ENCODE measurements at places on chromosomes 7 and 10.

- DNase-seq = no peak
These were observed 175.1 kb downstream of the TNS3 start for GRCh38 chr7:47406801-47407129.

DNA sequence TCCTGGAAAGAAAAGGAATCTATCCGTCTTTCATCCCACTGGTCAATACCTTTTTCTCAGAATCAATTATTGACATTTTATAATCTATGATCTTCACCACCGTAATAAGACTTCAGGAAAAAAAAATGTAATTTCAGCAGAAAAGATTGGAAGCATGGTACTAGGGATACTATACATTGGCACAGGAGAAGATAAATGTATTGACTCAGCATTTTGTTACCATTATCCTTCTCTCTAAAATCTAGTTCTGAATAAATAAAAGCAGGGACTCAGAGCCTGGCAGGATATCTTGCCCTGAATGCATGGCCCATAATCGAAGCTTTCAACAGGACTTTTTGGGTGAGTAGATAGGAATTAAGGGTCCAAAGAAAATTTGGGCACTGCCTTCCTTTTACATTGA is 120.7 kb downstream of the LRRTM3 start:
- no peak for DNase-seq

DNA sequence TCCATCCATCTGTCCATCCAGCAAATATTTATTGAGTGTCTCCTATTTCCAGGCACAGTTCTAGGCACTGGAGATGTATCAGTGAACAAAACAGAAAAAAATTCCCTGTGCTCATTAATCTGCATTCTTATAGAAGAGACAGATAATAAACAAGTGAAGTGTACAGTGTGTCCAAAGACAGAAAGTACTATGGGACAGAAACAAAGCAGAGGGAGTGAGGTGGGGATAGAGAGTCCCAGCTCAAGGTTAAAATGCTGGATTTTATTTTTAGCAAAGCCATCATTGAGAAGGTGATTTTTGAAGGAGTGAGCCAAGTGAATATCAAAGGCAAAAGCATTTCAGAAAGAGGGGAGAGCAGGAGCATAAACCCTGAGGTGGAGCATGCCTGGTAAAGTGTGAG is 21.8 kb upstream of the EXOC6 start:
- DNase-seq = no peak

DNA sequence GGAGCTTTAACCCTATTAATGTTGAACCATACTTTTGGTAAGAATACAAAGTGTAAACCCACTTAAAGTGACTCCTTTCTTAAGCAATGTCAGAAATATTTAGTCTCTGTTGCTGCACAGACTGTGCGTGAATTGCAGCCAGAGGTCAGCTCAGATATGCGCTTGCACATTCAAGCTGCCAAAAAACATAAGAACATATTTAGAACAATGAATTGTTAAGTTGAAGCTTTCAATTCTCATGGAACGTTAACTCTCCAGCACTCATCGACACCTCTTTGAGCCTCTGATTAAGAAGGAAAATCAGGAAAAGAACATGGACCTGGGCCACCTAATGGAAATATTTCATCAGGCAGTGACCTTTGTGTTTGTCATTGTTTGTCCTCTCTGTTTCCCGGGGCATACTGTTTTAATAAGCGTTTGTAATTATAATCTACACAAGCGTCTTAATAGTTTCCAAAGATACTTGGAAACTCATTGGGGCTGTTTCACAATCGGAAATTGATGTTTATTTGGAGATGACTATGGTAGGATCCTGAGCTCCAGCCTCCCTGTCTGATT is 193.0 kb upstream of the CELF2 start:
- DNase-seq = peak; percentile 65

- no peak for DNase-seq
These were observed 12.2 kb upstream of the HYCC1 start for GRCh38 chr7:23026164-23026563.

DNA sequence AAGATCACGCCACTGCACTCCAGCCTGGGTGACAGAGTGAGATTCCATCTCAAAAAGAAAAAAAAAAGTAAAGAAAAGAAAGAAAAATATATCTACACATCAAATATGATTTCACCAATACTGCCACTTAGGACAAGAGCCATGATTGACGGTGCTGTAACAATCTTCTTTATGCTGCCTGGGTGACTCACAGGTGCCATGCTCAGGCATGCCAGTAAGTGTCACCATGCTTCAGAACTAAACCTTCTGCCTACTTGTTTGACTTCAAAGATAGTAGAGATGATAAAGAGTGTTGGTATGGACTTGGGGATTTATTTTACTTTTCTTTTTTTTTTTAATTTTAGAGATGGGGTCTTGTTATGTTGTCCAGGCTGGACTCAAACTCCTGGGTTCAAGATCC is 33.6 kb upstream of the DNMBP start:
- no peak for DNase-seq

DNA sequence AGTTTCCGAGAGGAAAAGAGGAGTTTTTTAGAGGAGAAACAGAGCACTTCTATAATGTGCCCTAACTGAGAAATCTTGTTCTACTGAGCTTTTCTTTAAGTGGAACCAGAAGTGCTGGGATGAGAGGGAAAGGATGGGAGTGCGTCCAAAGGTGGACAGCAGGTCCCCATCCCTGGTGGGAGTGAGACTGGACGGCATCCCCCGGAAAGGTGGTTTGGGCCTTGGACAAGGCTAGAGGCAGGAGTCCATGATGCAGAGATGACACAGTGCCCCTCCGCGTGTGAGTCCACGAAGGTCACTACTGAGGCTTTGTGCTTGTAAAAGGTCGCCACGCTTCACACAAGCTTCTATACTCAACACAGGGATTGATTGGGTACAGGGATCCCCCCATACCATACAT is 6.1 kb upstream of the EN2 start:
- DNase-seq = no peak

- peak; percentile 96 for DNase-seq
These were observed 20.5 kb upstream of the INPP5A start for GRCh38 chr10:132516771-132517725.

DNA sequence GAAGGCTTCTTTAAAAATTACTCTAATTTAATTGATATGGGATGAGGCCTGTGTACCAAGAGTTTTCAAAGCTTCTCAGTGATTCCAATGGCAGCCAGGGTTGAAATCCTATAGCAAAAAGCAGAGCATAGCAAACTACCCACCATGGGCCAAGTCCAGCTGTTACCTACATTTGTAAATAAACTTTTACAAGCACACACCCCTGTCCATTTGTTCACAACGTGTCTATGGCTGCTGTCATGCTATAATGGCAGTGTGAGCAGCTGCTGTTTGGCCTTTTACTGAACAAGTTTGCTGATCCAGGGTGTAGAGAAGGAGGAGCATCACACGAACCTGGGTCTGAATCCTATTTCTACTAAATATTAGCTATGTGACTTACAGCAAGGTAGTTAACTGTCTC is 50.0 kb downstream of the NPY start:
- DNase-seq = no peak

GRCh38 chr7:93882468-93882867 is 8.1 kb downstream of the TFPI2 start:
- DNase-seq = no peak

- DNase-seq = no peak
These were observed 305.4 kb upstream of the PODXL start for GRCh38 chr7:131861620-131862346.

GRCh38 chr10:87861566-87861952 is 1.8 kb downstream of the KLLN start:
- peak; percentile 59 for DNase-seq

- DNase-seq = no peak
These were observed 16.7 kb downstream of the CAMK2B start for GRCh38 chr7:44308596-44309270.

DNA sequence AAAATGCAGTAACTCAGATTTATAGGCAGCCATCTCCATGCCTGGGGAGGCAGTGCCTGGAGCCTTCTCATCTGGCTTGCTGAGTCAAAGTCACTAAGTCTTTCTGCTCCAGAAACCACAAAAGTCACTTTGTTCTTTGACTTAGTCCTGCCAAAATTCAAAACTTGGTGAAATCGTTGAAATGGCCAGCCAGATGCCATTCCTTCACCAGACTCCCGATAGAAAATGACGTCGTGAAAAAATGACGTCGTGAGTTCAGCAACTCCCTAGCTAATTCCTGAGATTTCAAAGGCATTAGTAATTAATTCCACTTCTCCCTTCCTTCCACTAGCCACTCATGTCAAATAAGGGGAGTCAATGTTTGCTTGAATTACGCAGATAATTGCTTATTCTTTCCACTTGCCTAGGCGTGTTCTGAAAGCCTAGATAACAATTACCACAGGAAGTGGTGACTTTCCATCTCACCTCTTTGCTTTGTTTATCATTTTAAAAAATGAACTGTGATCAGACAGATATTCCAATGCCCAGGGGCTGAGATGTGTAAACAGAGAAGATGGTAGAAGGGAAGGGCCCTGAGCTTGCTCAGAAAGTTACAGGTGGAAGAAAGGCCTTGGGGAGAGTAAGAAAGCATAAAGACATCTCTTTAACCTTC is 48.5 kb upstream of the OSBPL3 start:
- DNase-seq = no peak

DNA sequence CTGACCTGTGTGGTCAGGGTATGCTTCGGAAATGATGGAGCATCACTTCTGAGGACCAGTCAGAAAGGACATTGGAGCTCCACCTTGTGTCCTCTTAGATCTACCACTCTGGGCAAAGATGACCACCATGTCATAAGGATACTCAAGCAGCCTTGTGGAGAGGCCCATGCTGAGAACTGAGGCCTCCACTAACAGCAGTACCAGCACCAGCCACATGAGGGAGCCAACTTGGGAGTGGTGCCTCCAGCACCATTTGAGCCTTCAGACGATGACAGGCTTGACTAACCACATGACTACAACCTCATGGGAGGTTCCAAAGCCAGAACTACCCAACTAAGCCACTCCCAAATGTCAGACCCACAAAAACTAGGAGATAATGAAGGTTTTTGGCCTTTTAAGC is 116.0 kb downstream of the NPTX2 start:
- DNase-seq = no peak

DNA sequence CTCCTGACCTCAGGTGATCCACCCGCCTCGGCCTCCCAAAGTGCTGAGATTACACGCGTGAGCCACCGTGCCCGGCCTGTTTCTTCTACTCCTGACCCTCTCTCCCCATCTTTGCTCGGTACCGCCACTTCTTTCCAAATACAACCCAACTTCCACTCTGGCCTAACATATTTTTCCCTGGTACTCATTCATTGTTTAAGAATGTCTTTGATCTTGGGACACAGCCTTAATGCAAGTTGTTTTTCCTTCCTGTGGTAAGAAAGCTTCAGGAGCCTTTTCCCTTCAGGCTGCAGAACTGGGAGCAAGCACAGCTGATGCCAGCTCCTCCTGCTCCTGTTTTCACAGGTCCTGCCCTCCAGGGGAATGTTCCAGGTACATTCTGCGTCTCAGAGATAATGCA is 13.7 kb downstream of the CALML3 start:
- no peak for DNase-seq

DNA sequence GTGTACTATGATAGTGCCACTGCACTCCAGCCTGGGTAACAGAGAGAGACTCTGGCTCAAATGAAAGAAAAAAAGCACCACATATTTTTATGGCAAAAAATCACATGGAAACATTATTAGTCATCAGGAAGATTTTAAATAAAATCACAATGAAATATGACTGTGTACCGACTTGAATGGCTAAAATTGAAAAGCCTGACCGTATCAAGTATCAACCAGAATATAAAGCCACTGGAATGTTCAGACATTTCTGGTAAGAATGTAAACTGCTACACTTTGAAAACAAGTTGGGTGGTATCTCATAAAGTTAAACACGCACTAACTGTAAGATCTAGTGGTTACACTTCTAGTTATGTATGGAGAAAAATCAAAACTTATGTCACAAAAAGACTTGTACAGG is 306.7 kb upstream of the MBL2 start:
- no peak for DNase-seq

DNA sequence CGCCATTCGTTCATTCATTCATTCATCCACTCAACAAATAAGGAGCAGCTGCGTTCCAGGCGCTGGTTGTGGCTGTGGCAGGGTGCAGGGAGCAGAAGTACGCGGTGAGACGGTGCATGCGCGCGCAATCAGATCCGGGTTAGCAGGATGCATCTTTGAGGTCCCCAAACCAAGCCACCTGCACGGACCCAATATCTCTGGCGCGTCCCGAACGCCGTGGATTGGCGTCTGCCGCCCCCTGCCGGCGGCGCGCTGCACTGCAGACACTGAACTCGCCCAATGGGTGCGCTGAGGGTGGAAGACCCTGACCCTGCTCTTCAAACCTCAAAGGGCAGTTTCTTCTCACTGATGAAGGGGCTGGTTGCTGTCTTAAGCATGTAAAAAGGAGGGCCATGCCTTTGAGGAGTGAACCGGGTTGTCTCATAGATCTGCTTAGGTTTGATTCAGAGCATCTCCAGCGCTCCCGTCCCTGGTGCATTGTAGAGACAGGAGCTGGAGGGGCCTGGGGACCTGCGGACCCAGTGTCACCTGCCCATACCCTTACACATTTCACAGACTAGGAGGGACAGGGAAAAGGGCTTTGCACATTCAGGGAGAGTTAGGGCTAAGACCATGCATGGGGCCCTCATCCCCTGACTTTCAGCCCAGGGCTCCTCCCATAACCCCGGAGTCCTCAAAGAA is 102.5 kb downstream of the RAMP3 start:
- peak; percentile 49 for DNase-seq

GRCh38 chr7:143900230-143900766 is 1.7 kb downstream of the TCAF1 start:
- no peak for DNase-seq

- no peak for DNase-seq
These were observed 184.7 kb downstream of the CHCHD3 start for GRCh38 chr7:132897093-132897687.

- DNase-seq = no peak
These were observed 21.4 kb upstream of the GPR146 start for GRCh38 chr7:1022801-1023465.

GRCh38 chr10:30434273-30435072 is 489 bp downstream of the MAP3K8 start:
- peak; percentile 80 for DNase-seq

- no peak for DNase-seq
These were observed 701.4 kb downstream of the PARD3 start for GRCh38 chr10:34113504-34114225.

DNA sequence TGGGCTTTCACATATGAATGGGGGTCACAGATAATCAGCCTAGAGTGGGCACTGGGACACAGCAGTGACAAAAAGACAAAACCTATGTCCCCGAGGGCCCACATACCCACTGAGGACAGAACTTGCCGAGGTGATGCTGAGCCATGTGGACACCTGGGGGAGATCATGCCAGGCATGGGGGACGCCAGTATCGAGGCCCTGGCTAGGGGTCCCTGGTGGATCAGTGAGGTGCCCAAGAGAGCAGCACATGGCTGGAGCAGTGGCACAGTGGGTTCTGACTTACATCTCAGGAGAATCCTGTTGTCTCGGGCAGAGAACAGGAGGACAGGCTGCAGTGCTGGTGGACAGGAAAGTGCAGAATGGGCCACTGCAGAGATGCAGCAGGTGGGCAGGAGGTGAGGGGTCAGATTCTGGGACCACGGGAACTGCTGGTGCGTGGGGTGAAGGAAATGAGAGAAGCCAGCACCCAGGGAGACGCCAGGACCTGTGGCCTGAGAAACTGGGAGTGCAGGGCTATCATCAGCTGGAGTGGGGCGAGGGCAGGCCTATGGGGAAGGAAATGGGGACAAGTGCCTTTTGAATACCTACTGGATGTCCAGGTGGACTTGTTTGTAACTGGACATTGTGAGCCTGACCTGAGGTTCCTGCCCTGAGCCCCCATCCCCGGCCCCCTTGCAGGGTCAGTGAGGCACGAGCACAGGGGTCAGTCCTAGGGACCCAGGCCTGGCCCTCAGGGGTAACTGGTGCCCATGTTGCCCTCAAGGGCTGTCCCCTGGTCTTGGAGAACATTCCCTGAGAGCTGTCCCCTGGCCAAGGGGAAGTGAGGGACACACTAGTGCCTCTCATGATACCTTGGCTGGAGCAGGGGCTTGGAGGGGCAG is 91.2 kb upstream of the RET start:
- DNase-seq = peak; percentile 8
